K562 (cell line): ENCODE measurements at places on chromosomes 2 and 18. TPM values are rescaled to one million over a fixed set of nuclear protein-coding genes. Genes with fewer than 3 reads are reported as not detected.

The ZSCAN30 gene
- 9.2 and 10.8 TPM in 2 replicates for total RNA-seq

GRCh38 chr2:109213646-109214433 lies 84.8 kb downstream of the SH3RF3 start:
- peak; percentile 40 for DNase-seq

DNA sequence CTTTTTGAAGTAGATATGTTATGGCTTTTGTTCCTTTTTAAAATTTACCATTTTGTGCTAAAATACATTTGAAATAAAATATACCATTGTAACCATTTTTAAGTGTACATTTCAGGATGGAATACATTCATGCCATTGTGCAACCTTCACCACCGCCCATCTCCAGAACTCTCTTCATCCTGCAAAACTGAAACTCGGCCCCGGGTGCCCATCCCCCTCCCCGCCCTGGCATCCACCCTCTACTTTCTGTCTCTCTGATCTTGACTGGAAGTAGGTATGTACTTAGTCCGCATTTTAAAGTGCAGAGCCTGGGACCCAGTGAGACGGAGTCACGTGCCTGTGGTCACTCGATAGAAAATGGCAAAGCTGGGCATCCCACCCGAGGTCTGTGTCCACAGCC lies 45.6 kb downstream of the DIPK1C start:
- DNase-seq: no peak

The PAIP2B gene
- total RNA-seq: 0.29 and 0.38 TPM in 2 replicates

- no peak for DNase-seq
Observed at GRCh38 chr18:10437837-10438236, 16.6 kb upstream of the APCDD1 start.

The POTEJ gene
- not detected in 2 replicates for total RNA-seq

- no peak for DNase-seq
Observed at GRCh38 chr2:32235315-32235714, 29.4 kb downstream of the NLRC4 start.

GRCh38 chr2:203238292-203238703 lies 520 bp upstream of the CYP20A1 start:
- no peak for DNase-seq

The TUBB8B gene
- total RNA-seq: not detected in 2 replicates

The IL1B gene
- total RNA-seq: not detected in 2 replicates

GRCh38 chr2:219001100-219001576 lies 7.9 kb upstream of the CRYBA2 start:
- DNase-seq: no peak

The WNT6 gene
- not detected in 2 replicates for total RNA-seq

GRCh38 chr2:121810959-121811853 lies 55.8 kb downstream of the TSN start:
- peak; percentile 26 for DNase-seq

DNA sequence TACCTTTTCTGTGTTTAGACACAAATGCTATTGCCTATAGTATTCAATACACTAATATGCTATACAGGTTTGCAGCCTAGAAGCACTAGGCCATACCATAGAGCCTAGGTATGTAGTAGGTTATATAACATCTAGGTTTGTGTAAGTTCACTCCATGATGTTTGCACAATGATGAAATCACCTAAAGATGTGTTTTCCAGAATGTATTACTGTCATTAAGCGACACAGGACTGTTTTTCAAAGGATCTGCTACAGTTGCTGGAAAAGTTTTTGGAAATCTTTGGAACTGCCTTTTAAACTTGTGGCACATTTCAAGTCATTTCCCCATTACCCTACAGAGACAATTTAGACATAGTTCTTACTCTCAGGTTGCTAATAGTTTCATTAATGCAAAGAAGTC lies 9.3 kb downstream of the PSMD1 start:
- no peak for DNase-seq

DNA sequence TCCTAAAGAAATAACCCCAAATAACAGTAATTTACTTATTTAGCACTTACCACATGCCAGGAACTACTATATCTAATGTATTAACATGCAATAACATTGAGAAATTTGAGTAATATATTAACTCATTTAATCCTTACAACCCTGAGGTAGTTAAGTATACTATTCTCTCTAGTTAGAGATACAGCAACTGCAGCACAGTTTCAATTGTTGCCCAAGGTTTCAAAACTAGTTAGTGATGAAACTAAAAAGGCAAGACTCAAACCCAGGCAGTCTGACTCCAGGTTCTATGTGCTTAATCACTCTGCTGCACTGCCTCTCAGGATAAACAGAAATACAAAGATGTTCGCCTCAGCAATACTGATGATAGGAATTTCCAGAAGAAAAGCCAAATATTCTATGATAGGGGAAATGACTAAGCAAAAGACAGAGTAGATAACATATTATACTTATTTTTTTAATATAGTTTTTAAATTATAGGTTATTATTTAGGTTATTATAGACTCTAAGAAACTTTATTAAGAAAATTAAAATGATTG lies 88.0 kb downstream of the SS18 start:
- no peak for DNase-seq

DNA sequence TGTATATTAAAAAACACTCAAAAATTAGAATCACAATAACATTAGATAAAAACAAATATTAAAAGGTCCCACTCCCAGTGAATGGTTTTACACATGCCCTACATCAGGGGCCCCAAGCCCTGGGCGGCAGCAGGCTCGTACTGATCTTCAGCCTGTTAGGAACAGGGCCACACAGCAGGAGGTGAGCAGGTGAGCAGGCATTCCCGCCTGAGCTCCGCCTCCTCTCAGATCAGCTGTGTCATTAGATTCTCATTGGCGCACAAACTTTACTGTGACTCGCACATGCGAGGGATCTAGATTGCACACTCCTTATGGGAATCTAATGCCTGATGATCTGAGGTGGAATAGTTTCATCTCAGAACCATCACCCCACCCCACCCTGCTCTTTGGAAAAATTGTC lies 74.2 kb downstream of the MBD2 start:
- no peak for DNase-seq

DNA sequence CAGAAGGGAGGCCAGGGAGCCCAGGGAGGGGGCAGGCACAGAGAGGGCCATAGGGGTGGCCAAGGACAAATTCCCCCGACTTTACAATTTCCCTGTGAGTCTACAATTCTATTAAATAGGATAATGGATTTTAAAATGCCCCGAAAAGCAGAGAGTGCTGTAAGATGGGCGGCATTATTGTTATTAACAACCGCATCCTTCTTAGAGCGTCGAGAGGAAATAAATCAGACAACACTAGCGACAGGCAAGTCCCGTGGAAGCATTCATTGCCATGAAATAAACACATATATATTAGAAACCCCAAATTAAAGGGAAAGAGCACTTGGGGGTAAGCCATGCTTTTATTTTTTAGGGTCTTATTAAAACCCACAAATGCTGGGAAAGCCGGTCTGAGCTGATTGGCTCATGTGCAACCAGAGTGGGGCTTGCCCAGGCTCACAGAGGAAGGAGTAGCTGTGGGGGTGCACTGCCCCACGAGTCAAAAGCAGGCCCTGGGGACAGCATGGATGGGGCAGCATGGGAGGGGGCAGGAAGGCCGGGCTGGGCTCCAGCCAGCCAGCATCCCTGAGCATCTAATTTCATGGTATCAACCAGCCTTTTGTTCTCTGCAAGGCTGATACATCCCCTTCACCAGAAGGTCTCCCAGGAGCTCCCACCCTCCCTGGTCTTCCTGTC lies 187.1 kb downstream of the CELF4 start:
- DNase-seq: no peak

- DNase-seq: no peak
Observed at GRCh38 chr2:53242090-53242489, 525.5 kb upstream of the CHAC2 start.

The CDCA7 gene
- total RNA-seq: 65.8 and 66.8 TPM in 2 replicates

The NYAP2 gene
- 0.04 TPM in 2 replicates for total RNA-seq

The AKAIN1 gene
- not detected in 2 replicates for total RNA-seq

The CROCC2 gene
- total RNA-seq: not detected in 2 replicates

DNA sequence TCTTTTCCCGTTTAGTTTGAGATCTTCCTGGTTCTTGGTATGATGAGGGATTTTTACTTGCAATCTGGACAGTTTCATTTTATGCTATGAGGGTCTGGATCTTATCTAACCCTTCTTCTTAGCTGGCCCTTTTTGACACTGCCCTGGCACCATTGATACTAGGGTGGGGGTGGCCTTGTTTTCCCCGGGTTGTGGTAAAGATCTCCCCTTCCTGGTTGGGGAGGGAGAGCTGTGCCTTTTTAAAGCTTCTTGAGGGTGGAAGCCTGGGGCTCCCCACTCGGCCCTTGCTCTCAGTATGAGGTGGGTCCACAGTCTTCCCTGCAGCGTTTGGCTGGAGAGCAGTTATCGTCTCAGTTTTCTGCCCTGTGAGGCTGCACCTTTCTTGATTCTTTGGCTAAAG lies 66.1 kb downstream of the ASB1 start:
- no peak for DNase-seq

DNA sequence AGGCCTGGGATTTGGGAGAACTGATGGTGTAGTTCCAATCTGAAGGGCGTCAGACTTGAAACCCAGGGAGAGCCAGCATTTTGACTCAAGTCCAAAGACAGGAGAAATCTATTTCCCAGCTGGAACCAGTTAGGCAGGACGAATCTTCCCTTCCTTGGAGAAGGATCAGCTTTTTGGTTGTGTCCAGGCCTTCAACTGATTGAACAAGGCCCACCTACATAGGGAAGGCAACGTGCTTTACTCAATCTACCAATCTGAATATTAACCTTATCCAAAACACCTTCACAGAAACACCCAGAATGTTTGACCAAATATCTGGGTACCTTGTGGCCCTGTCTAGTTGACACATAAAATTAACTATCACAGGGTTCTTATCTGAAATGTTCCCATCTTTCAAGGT lies 221.9 kb upstream of the DLGAP1 start:
- no peak for DNase-seq

The ZNF521 gene
- total RNA-seq: 2.3 and 2.8 TPM in 2 replicates

- no peak for DNase-seq
Observed at GRCh38 chr2:14650066-14650465, 17.5 kb downstream of the LRATD1 start.

The SIX2 gene
- not detected in 2 replicates for total RNA-seq

The CNRIP1 gene
- total RNA-seq: 1.3 and 1.6 TPM in 2 replicates

DNA sequence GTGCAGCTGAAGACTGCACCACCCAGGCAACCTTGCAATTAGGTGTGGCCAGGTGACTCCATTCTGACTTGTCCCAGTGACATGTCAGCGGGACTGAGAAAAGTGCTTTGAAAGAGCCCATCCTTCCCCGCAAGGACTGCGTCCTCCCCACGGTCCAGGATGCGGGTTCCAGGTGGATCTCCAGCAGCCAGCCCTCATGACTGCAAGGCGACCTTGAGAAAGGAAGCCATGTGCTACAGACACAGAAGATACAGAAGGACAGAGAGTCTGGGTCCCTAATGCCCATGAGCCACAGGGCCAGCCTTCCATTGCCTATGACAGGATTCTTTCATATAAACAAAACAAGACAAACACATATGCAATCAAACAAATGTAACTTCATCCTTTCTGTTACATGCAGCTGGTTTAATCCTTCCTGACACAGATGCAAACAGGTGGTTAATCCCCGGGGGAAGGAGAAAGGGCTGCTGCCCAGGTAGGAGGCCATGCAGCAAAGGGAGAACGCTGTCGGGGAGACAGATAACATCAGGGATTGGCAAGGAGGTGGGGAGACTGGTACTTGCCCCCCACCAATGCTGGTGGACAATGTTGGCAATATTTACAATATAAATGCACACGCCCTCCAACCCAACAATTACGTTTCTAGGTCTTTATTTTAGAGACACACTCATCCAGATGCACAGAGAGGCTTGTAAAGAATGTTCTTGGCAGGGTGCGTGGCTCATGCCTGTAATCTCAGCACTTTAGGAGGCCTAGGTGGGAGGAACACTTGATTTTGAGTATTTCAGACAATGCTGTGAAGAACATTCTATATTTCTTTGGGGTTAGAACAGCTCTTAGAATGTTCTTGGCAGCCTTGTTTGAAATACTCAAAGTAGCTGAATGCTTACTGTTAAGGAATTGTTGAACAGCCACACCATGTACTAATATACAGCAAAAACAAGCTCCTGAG lies 64.8 kb downstream of the NCAPH start:
- DNase-seq: no peak

The KCNG3 gene
- total RNA-seq: not detected in 2 replicates

The FAP gene
- total RNA-seq: not detected in 2 replicates

GRCh38 chr18:65768120-65768778 lies 17.4 kb downstream of the CDH7 start:
- DNase-seq: no peak

DNA sequence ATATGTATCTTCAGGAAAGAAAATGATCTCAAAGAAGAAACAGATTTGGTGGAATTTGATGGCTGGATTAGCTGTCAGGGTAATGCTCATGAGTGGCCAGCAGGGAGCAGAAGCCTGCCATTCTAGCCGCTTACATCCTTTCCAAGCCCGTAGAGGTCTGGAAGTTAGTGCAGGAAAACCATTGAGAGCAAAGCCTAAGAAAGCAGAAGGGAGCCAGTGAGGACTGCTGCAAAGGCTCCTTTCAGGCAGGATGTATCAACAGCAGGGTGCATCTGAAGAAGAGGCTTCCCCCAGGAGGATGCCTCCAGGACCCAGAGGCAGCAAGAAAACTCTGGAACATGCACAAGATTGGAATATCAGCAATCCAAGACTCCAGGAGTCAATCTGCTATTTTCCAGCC lies 22.9 kb upstream of the LBH start:
- DNase-seq: peak; percentile 65

DNA sequence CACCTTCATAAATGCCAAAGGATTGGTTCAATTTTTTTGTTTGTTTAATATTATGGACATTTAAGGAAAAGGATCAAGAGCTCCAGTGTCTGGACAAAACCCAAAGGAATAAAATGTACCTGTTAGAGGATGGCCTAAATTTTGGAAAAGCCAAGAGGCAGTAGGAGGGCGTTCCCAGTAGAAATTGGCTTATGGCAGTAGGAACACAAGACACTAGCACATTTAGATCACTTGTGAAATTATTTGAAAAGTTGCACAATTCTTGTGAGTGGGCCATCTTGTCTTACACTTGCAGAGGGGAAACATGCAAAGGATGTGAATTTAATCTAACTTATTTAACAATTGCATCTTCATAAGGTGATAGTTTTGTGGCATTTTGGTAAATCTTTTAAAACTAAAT lies 3.2 kb downstream of the BZW1 start:
- DNase-seq: no peak

The IGFBP5 gene
- 1.9 and 2.5 TPM in 2 replicates for total RNA-seq

GRCh38 chr2:157261199-157261782 lies 3.8 kb downstream of the GALNT5 start:
- peak; percentile 96 for DNase-seq

DNA sequence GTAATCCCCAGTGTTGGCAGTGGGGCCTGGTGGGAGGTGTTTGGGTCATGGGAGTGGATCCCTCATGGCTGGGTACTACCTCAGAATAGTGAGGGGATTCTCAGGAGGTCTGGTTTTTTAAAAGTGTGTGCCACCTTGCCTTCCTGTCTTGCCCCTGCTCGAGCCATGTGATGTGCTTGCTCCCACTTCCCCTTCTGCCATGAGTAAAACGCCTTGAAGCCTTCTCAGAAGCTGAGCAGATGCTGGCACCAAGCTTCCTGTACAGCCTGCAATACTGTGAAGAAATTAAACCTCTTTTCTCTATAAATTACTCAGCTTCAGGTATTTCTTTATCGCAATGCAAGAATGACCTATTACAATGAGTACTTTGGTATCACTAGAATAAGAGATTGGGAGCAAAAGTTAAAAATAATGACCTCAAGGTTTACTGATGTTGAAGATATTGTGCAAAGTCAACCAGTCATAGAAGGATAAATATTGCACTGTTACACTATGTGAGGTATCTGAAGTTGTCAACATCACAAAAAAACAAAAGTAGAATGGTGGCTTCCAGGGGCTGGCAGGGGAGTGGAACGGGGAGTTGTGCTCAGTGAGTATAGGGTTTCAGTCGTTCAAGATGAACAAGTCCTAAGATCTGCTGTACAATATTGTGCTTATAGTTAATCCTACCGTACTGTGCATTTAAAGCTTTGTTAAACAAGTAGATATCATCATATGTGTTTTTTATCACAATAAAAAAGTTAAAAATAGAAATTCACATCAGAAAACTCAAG lies 938.3 kb upstream of the CNTNAP5 start:
- no peak for DNase-seq
